ENCODE measurements at places on chromosomes 12 and 14.

DNA sequence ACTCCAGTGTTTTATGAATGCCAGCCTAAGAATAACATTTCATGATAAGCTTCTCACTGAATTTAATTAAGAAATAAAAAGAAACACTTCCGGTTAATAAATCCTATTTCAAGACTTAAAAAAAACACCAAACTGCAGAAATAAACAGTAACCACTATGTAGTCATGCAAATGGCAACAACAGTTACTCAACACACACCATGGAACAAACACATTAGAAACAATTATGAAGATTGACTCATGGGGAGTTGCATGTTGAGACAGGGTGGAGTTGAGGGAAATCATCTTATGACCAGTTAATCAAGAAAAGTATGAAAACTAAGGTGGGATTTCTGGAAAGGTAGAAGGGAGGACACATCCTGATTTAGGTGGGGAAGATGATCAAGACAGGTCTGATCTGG, 52.7 kb downstream of the PLBD1 start:
- DNase-seq: no peak

- no peak for DNase-seq
Measured at GRCh38 chr12:91058786-91059185, 962 bp upstream of the KERA start.

GRCh38 chr14:87813211-87813610, 179.8 kb downstream of the GALC start:
- DNase-seq: no peak

GRCh38 chr12:129413295-129413694, 490.5 kb downstream of the TMEM132D start:
- no peak for DNase-seq

Measured in stimulated activated CD4-positive, alpha-beta T cell treated with anti-CD3 and anti-CD28 coated beads, Interleukin-12 subunit alpha, Interleukin-12 subunit beta, amount 100 ng/mL, for 24 hours (primary cell).